Activated CD4-positive, alpha-beta T cell treated with anti-CD3 and anti-CD28 coated beads, Interleukin-2, amount 50 U/mL, for 48 hours (primary cell): ENCODE measurements at places on chromosomes 16 and 17.

DNA sequence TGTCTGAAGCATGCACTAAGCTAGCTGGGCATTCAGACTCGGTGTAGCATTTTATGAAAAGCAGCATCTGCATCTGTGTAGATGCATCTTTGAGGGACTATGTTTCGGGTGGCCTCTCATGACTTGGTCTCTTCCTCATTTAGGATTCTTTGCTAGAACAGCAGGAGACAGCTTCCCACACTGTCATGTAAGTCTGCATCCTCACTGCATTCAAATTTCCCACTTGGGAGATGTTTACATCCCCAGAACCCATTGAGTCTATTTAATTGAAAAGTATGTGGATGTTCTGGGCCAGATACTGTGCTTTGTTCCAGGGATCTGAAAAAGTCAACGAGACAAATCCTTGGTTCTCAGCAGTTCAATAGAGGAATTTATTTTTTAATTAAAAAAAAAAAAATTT lies 198.6 kb upstream of the EEF2KMT start:
- DNase-seq, result no peak

DNA sequence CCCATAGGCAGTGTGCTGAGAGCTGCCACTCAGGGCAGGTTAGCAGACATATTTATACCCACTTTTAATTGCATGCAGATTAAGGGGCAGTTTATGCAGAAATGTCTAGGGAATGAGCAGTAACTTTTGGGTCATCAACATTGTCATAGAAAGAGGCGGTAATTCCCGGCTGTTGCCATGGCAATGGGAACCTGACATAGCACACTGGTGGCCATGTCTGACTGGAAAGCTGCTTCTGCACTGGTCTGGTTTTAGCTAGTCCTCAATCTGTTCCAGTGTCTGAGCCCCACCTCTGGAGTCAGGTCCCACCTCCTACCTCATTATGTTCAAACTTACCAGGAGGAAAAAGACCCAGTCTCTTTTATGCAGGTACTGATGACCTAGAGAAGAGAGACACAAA lies 31.5 kb upstream of the TNRC6C start:
- no peak for DNase-seq

DNA sequence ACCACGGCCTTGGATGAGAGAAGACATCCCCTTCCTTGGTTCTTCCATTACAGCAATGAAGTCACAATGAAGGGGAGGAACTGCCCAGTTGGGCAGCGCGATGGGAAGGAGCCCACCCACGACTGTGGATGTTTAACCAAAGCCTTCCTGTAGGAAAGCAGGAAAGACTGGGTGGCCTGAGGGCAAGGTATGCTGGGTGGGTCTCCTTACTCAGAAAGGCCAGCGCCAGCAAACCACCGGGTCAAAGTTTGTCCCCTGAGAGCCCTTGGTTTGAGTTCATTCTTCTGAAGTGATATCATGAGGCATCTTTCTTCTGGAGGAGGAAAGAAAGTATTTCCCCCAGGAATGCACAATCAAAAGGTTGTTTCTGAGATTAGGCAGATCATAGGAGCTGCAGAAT lies 105.2 kb downstream of the C16orf95 start:
- DNase-seq, result no peak

DNA sequence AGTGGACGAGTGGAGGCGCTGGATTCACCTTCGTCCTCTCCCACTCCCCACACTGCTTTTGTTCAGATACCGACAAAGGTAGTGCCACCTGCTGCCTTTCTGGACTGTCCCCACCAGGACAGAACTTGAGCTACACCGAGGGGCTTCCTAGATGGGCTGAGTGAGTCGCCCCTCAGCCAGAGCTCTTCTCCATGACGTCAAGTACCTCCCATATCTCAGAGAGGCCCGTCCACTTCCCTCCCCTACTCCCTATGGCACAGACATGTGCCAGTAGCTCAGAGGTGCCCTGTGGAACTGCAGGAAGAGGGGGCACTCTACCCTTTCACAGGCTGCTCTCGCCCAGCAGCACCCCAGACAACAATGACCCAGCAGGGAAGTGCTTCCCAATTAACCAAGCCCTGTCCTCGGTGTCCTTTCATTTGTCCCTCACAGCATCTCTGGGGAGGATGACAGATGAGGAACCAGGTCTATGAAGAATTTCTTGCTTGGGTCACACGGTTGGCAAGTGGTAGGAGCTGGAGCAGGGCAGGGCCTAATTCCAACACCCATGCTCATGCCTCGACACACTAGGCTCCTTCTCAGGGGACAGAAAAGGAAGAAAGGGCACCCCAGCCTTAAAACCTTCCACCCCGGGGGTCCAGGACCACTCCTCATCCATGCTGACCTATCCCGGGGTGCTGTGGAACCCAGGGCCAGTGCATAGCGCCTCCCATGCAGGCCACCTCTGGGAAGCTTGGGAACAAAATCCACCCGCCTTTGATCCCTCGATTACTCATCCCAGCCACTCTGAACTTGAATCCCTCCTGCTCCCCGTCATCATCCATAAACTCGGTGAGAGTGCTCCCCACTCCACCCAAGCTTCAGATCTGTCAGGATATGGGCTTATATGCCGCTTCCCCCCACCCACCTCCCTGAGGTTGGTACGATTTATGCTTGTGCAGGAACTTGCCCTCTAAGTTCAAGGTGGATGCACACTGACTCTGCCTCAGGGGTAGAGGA lies 51.7 kb downstream of the WNT3 start:
- DNase-seq, result no peak

DNA sequence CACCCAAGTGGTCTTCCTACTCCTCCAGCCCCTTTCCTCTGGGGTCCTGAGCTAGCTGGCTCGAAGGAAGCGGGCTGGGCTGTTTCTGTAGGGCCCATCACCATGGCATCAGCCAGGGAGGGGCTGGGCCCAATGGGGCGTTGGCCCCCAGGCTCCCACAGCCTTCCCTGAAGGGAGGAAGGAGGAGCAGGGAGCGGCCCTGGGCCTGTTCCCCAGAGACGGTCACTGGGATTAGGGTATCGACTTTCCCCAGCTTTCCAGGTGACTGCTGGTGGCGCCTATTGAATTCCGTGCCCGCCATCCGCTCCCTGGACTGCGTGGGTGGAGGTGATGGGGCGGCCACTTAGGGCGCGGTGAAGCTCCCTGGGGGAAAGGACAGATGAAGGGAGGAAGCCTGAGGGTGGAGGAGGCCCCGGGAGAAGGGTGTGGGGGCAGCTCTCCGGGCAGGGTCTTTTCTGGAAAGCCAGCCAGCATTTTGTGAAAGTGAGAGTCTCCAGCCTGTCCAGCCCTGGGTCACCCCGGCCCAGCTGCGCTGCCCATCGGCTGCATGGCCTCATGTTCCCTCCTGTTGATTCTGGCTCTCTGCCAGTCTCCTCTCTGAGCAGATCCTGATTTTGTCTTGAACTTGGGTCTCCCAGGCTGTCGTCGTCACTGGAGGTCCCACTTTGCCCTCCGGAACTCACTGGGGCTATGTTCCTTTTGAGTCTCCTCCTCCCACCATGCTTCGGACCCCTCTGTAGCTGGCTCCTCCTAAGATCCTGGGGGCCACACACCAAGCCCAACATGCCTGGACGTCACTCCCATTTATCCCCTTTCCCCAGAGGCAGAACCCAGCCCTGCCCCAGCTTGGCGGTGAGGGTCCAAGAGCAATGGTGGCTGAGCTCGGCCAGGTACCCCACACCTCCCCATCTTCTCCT lies 9.8 kb downstream of the NHERF1 start:
- DNase-seq, result no peak

- DNase-seq, result no peak
These were observed 22.7 kb downstream of the NQO1 start for GRCh38 chr16:69703638-69704037.

DNA sequence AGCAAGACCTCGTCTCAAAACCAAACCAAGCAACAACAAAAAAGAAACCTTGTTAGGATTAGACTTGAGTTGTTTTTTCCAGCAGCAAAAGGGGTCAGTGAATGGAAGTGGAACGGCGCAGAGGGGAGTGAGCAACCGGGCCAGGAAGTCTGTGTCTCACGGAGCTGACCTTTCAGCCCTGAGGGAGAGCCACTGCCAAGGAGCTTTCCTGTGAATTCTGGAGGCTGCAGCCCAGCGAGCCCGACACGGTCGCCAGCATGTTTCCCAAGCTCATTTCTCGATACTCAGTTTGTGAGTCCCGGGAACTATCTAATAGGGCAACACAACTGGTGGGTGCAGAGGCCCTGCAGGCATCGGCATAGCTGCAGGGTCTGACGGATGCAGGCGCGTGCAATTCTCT lies 19.6 kb downstream of the TELO2 start:
- DNase-seq, result no peak

DNA sequence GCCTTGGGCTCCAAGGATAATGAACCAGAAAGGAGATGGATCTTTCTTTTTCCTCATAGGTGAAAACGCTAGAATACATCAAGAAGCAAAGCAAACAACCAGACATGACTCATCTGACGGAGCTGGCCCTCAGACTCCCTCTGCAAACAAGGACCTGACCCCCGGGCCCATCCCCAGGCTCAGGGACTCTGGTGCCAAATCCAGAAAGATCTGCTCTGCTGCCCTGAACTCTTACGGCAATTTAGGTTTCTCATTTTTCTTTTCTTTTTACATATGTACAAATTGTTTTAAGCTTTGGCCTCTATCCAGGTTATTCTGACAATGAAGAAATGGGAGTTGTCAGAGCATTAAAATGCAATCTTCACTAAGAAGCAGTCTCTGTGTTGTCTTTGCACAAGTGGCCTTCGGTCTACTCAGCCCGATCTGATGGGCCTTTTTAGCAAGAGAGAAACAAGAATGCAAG lies 17.7 kb downstream of the KNOP1 start:
- DNase-seq, result no peak

GRCh38 chr16:78116946-78117345 lies 17.5 kb downstream of the WWOX start:
- DNase-seq, result no peak

DNA sequence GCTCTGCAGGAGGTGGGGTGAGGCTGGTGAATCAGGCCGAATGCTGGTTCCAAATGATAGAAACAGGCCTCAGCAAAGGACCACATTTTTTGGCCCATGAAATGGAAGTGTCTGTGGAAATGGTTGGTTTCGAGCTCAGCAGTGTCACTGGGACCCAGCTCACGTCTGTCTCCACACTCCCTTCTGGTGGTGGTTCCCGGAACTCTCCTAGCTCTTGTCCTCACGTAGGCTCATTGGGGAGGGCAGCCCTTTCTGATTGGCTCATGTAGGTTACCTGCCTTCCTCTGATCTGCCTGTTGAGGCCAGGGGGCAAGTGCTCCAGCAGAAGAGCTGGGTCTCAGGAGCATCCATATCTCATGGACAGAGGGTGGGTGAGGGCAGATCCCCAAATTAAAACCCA lies 4.0 kb downstream of the ALG1 start:
- DNase-seq, result no peak

DNA sequence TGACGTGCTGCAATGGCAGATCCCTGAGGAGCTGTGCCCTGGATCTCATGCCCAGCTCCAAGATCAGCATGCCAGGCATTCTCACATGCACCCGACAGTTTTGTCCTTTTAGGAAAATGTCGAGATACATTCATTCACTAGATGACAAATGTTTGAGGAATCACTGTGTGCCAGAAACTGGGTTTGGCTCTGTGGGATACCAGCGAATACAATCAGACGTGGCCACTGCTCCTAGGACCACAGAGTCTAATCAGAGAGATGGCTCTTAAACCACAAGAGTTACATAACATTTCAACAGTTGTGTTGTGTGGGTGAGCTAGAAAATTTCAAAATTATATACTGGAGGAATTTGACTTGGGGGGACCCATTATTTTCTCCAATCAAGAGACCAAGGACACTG lies 579.7 kb downstream of the CDH13 start:
- DNase-seq, result no peak

- DNase-seq, result no peak
These were observed 3.3 kb downstream of the GRN start for GRCh38 chr17:44348234-44348987.

- no peak for DNase-seq
These were observed 746 bp upstream of the POLG2 start for GRCh38 chr17:64497565-64498035.

GRCh38 chr16:54123766-54124165 lies 162.8 kb downstream of the IRX3 start:
- no peak for DNase-seq

GRCh38 chr16:53666786-53667415 lies 36.8 kb downstream of the RPGRIP1L start:
- no peak for DNase-seq

DNA sequence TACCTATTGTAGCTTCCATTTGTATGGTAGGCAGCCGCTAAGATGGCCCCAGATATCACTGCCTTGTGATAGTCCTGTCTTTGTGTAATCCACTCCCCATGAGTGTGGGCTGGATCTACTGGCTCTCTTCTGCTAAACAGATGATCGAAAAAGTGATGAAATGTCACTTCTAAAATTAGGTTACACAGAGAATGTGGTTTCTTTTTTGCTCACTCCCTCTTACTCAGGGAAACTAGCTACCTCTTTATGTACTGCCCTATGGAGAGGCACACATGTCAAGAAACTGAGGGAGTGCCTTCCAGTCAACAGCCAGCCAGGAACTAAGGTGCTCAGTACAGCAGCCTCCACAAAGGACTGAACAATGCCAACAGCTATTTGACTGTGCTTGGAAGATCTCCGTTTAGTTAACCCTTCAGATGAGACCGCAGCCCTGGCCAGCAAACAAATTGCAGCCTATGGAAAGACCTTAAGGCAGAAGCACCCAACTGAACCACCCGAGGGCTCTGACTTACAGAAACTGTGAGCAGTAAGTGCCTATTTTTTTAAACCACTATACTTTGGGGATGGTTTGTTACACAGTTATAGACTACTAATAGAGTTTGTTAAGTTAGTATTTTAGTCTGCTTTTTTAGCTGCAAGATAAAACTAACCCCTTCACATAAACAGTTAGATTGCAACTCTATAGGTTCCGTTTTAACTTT lies 113.2 kb upstream of the MAF start:
- peak; percentile 1 for DNase-seq
